GM23338 (cell line): ENCODE measurements at places on chromosomes 4 and X.

DNA sequence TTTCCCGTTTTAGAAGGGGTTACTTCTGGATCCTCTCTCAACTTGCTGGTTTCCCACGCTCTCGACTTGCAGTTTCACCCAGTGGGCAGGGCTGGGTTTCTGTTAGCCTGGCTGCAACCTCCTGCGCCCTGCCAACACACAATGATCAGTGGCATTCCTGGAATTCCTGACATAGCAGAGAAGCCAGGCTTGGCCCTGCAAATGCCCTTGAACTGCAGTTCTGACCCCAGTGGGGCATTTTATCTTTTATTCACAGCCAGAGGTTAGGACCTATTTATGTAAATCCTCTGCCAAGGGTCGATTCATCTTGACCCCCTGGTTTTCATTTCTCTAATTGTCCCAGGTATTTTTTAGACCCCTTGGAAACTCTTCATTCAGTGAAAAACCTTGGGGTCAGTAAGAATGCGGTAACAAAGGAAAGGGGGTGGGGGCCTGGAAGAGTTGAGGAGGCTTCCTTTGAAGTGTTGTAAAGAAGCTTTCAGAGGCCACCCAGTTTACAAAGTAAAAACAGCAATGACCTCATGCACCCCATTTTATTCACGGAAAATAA lies 217.6 kb downstream of the ZNF674 start:
- peak; percentile 91 for DNase-seq

DNA sequence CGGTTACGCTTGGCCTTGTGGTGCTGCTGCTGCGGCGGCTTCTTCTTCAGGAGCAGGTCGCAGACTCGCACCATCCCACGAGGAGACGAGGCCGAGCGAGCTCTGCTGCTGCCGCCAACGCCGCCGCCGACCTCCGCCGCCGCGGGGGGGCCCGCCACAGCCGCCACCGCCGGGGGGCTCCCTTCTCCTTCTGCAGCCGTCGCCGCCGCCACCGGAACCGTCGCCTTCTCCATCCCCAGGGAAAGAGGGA lies 237 bp downstream of the ANKRD17 start:
- DNase-seq: no peak

DNA sequence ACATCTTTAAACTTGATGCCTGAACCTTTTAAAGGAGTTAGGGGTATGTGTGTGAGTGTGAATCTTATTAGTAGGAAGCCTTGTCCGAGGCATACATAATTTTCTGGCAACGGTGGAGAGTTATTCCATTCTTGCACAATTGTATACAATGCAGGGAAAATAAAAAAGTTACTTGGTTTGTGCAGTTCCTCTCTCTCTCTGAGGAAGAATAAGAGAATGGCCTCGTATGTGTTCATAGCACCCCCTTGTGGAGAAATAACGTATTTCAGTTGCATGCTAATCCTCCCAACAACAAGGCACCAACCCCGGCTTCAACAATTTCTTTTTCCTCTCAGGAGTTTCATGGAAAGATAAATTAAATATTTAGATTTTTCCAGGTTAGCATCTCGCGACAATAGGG lies 33.7 kb upstream of the FGF13 start:
- peak; percentile 78 for DNase-seq

DNA sequence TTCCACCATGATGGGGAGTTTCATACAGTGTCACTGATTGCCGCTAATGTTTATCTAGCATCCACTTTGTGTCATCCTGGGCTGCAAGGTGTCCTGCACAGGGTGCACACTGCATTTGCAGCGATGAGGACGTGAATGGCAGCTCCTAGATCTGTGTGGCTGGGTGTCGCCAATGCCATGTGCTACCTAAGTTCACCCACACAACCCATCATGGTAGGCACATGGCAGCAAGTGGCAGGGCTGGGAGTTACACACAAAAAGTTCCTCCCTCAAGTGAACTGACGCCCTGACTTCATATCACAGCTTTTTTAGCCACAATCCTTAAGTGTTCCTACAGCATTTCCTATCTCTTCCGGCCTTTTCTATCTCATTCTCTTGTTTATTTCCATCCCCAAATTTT lies 45.9 kb upstream of the SPRY1 start:
- no peak for DNase-seq

DNA sequence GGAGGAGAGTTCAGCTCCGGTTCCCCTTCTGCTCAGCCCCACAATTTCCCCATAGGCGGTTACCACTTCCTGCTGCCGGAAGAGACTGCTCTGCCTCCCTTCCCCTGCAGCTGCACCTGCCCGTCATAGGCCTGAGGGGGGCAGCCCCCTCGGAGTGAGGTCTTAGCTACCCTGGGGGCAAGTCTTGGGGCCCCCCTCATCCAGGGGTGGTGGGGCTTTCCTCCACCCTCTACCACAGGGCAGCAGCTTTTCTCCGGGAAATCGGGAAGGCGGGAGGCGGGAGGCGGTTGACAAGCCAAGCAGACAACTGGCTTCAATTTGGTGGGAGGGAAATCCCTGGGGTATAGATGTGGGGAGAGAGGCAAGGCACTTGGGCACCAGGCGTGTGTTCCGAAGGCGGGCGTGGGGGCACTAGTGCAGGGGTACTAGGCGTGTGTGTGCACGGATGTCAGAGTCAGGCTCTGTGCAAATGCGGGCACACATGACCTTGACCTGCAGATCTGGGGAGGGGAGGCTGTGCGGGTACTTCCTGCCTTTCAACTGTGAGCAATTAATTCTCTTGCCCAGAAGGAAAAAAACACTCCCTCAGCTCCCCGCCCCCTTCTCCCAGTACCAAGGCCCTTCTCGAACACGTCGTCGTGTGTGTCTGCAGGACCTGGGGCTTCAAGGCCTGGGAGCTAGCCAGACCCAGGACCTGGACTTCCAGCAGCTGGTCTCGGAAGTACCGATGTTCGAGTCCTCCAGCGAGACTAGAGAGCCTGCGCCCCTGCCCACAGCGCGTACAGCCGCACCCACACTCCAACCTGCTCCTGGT lies 1.0 kb upstream of the ARHGAP4 start:
- DNase-seq: peak; percentile 55

DNA sequence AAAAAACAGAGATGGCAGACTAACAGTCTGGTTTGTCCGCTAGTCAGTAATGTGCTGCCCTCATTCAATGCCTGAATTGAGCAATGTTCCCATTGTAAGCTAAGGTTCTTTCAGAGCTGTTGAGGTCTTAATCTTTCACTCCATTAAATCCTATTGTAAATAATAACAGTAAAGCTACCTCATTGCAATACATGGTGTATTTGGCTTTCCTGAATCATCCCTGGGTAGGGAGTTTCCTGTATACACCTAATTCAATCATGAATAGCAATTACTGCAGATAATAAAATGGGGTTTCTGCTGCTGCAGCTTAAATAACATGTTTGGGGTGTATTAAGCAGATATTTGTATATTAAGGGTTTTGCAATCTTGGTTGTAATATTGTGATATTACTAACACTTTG lies 1100.2 kb upstream of the INTU start:
- no peak for DNase-seq
